Activated naive CD8-positive, alpha-beta T cell treated with anti-CD3 and anti-CD28 coated beads, Interleukin-2, amount 10 ng/mL, durations not matched to agents 7 days and 5 days (primary cell): ENCODE measurements at places on chromosomes 11 and 22. TPM values are rescaled to one million over a fixed set of nuclear protein-coding genes. Genes with fewer than 3 reads are reported as not detected.

Gene C11orf97
- total RNA-seq, result not detected

Gene GLYATL1
- total RNA-seq, result not detected

Gene TTC28
- total RNA-seq, result 0.71 TPM

Gene API5
- total RNA-seq, result 101 TPM

Gene SERHL2
- total RNA-seq, result 1.0 TPM

Gene PKDREJ
- not detected for total RNA-seq

Gene NDUFA6
- 73.5 TPM for total RNA-seq

Gene MS4A6A
- total RNA-seq, result 1.2 TPM

Gene PLA2G3
- total RNA-seq, result not detected

Gene SLC1A2
- total RNA-seq, result not detected

Gene SCN2B
- not detected for total RNA-seq

Gene CHST1
- not detected for total RNA-seq

Gene SEPTIN5
- total RNA-seq, result not detected

Gene IFITM10
- 1.3 TPM for total RNA-seq

Gene HTATIP2
- 50.9 TPM for total RNA-seq

Gene TRIM49
- not detected for total RNA-seq

Gene YPEL1
- total RNA-seq, result 14.7 TPM

Gene PRR5L
- total RNA-seq, result 23.6 TPM

Gene RIBC2
- 11.2 TPM for total RNA-seq

DNA sequence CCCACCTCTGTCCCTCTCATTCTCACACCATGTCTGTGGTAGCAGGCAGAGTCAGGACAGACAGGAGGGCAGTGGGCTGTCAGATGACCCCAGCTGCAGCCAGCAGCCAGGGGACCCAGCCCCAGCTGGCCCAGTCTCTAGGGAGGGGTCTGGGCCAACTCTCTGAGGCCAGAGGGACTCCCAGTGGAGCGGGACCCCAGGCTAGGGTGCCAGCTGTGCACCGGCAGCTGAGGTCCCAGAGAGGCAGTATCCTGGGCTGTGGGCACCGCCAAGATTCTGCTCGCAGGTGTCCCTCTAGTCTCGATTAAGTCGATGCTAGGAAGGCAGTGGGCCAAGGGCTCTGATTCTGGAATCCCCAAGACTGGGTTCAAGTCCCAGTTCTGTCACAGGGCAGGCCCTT, 16.7 kb upstream of the FADD start:
- no peak for DNase-seq

GRCh38 chr11:7089328-7090251, 792 bp downstream of the RBMXL2 start:
- DNase-seq, result no peak

- no peak for DNase-seq
Measured at GRCh38 chr22:21446128-21446826, 20.9 kb upstream of the TMEM191C start.

- DNase-seq, result no peak
Measured at GRCh38 chr11:24400059-24400665, 96.7 kb upstream of the LUZP2 start.

- DNase-seq, result no peak
Measured at GRCh38 chr22:35893698-35894097, 134.9 kb downstream of the RBFOX2 start.

- no peak for DNase-seq
Measured at GRCh38 chr11:15336021-15336420, 221.3 kb downstream of the INSC start.

DNA sequence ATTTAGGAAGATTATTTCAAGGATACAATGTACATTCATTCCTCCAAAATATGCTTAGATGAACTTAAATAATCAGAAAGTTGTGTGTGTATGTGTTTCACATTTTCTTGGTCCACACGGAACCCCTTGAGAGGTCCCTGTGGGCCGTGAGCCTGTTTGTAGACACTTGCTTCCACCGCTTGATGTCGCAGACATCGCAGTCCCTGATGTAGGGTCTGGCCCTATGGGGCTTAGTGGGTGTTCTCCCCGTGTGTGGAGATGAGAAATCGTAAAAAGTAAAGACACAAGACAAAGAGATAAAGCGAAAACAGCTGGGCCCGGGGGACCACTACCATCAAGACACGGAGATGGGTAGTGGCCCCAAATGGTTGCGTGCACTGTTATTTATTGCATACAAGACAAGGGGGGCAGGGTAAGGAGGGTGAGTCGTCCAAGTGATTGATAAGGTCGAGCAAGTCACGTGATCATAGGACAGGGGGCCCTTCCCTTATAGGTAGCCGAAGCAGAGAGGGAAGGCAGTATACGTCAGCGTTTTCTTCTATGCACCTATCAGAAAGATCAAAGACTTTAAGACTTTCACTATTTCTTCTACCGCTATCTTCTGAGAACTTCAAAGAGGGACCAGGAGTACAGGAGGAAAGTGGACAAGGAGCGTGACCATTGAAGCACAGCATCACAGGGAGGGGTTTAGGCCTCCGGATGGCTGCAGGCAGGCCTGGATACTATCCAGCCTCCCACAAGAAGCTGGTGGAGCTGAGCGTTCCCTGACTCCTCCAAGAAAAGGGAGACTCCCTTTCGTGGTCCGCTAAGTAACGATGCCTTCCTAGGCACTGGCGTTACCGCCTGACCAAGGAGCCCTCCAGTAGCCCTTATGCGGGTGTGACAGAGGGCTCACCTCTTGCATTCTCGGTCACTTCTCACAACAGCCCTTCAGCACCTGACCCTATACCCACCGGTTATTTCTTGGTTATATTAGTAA, 1.2 kb upstream of the APOBEC3C start:
- DNase-seq, result no peak

DNA sequence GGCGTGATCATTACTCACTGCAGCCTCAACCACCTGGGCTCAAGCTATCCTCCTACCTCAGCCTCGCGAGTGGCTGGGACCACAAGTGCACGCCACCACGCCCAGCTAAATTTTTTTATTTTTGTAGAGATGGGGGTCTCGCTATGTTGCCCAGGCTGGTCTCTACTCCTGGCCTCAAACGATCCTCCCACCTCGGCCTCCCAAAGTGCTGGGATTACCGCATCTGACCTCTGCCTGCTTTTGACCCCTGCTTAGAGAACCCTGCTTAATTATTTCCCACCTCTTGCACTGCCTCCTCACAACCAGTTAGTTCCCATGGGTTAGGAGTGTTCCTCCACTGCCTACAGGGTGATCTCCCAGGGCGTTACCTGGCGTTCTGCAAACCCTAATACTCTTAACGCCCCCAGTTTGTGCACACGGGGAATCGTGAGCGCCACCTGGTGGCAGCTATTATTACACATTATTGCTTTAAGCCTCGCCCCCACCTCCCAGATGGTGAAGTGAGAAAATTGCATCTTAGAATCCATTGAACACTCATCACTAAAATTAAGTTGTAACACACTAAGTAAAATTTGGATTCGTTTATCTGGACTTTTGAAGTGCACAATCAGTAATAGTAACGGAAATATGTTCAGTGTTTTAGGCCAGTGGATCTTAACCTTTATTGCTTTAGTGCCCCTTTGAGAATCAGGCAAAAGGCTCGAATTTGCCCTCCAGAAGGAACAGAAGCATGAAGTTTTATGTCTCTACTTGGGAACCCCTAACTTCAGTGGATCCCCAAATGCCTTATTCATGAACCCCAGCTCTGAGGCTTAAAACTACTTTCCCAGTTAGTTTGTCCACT, 61.4 kb upstream of the ASPHD2 start:
- DNase-seq, result peak; percentile 63

DNA sequence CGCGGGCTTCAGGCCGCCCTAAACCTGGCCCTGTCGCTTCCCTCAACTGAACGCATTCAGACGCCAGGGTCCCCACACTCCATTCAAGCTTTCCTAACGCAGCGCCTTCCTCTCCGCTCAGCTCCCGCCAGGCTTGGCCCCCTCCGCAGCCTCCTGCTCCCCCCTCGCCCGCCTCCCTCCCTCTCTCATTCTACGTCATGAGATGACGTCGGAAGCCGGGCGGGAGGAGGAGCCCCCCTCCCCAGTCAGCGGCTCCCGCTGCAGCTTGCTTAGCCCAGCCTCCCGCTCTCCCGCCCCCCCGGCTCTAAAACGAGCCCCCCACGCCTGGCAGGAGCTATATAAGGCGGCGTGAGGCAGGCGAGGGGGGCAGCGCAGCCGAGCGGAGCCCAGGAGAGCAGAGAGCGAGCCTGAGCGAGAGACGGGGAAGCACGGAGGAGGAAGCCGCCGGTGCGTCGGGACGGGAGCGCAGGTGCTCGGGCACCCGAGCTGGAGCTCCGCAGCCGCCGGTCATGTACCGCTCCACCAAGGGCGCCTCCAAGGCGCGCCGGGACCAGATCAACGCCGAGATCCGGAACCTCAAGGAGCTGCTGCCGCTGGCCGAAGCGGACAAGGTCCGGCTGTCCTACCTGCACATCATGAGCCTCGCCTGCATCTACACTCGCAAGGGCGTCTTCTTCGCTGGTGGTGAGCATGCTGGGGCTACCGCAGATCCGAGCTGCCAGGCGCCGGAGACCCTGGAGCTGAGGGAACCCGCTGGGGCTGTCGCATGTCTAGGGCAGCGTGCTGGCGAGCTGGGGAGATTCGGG, at the start of gene NPAS4:
Gene NPAS4 (plus strand): TSS at position 365 of the 806 bp plus-strand sequence. CDS start 145 bp downstream, at position 510.
- DNase-seq, result no peak

DNA sequence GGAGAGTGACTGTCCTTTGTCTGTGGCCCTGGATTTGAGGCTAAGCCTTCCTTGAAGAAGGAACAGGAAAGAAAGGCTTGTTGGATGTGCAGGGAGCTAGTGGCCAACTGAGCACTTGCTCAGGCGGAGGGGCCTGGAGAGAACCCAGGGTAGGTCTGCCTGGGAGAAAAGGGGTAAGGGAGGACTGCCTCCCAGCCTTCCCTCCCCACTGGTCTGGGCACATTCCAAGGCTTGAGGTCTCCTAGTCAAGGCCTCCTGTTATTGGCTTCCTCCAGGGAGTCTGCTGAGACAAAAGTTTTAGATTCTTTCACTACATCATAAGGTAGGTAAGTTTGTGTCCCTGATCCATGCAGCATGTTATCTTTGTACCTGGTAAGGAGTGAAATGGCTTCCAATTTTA, 15.2 kb downstream of the KCNQ1OT1 start:
- DNase-seq, result peak; percentile 10

GRCh38 chr11:106477776-106478175, 400.3 kb downstream of the AASDHPPT start:
- no peak for DNase-seq

DNA sequence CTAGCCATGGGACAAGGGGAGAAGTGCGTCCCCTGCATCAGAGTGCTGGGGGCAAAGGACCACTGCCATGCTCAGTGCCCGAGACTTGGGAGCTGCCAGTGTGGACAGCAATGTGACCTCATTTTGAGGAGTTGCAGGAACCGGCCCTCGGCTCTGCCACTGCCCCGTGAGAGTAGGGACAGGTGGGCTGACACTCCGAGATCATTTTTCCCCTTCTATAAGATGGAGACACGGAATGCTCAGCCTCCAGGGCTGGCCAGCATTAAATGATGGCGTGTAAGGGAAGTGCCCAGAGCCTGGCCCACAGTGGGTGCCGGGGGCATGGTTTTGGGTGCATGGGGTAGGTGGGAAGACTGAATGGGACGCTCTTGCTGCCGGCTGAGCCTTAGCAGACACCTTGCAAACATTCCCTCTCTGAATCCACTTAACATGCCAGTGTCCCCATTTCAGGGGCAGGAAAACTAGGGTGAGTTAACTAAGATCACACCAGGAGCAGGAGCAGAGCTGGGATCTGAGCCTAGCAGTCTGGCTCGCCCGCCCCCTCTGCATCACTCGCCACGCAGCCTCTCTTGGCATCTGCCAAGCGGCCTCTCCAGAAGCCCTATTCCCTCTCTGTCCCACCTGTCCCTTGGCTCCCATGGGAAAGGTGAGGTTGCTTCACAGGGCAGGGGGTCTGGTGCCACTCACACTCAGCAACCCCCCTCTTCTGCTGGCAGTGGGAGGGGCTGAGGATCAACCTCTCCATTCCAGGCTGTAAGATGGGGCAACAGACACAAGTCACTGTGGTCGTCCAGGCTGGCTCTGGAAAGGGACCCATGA, 13.6 kb downstream of the NPTXR start:
- no peak for DNase-seq

DNA sequence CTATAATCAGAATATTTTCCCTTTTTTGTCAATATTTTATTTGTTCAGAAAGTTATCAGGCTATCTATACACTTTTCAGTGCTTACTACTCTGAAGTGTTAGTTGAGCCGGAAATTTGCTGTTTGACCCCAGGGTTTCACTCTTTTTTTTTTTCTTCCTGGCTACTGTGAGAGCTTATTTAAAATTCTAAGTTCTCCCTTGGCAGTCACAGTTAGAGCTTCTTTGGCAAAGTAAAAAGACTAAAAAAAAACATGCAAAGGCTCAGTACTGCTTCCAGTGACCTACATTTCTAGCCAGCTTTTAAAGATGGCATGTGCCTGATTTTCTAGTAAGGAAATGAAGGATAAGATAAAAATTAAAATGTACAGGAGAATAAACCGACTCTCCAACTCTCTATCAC, 48.4 kb downstream of the ELP4 start:
- no peak for DNase-seq

DNA sequence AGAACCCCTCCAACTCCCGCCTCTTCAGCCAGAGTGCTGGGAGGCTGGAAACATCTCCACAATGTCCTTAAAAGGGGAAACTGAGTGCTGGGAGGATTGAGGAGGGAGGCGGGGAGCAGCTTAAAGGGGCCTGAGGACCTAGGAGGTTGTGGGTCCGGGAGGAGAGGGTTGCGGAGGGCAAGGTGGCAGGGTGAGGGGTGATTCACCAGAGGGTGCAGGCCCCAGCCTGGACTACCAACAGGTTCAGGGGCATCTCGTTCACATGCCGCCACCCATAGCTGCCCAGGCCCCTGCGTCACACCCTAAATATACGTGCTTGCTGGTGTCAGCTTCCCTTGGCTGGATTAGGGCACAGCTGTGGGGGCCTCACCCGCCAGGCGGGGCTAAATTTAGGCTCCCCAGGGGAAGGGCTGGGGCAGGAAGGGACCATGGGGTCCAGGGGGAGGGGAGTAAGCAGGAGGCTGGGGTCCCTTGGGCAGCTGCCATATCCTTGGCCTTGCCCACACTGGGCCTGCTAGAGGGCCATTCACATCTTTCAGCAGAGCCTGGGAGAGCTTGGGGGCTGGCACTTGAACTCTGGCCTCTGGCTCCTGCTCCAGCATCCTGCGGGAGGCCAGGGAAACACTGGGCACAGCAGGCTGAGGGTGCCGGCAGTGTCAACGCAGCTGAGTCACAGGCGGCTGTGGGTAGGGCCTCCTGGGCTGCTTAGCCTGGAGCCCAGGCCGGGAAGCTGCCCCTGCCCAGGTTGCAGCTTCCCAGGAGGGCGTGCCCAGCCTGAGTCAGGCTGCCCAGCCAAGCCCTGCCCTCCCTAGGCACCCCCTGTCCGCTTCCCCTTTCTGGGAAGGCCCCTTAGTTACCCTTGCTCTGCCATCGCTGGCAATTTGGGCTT, 1.3 kb downstream of the EHBP1L1 start:
- DNase-seq, result no peak

GRCh38 chr11:78085972-78086371, 6.3 kb upstream of the NDUFC2 start:
- no peak for DNase-seq

GRCh38 chr11:104352036-104352435, 188.1 kb upstream of the PDGFD start:
- no peak for DNase-seq
